NCI-H1436 (cell line): ENCODE measurements at places on chromosomes 1 and 21.

GRCh38 chr1:49229555-49229954 is 452.9 kb upstream of the BEND5 start:
- no peak for DNase-seq

DNA sequence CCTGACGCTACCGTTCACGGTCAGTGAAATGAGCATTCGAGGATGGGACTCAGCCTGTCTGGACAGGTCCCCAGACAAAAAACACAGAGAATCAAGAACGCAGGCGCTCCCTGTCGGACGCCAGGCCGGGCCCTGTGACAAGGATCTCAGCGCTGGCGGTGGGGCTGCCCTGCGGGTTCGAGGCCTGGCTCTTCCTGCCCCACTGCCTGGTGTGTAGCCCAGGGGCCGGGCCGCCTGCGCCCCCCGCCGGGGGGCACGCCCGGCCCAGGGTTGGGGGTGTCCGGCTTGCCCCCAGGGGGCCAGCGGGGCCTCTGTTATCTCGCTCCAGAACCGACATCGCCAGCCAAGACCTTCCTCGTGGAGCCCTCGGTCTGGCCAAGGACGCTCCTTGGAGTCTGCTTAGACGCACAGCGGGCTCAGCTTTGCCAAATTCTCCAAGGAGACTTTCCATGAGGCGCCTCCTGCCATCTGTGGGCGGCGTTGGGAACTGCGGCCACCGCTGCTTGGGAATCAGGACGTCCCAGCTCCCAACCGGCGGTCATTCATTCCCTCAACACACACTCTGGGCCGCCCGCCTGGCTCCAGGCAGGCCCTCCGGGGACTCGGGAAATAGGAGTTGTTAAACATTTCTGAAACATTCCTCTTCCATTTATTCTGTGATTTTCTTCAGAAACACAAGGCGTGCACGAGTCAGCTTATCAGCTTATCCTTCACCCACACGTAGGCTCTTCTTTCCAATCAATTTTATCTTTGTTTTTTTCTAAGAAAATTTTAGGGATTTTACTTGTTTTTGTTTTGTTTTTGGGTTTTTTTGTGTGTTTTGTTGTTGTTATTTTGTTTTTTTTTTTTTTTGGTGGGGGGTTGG is 11.3 kb upstream of the RIPK4 start:
- DNase-seq: peak; percentile 71

GRCh38 chr1:3899754-3900149 is 320 bp downstream of the C1orf174 start:
- no peak for DNase-seq

DNA sequence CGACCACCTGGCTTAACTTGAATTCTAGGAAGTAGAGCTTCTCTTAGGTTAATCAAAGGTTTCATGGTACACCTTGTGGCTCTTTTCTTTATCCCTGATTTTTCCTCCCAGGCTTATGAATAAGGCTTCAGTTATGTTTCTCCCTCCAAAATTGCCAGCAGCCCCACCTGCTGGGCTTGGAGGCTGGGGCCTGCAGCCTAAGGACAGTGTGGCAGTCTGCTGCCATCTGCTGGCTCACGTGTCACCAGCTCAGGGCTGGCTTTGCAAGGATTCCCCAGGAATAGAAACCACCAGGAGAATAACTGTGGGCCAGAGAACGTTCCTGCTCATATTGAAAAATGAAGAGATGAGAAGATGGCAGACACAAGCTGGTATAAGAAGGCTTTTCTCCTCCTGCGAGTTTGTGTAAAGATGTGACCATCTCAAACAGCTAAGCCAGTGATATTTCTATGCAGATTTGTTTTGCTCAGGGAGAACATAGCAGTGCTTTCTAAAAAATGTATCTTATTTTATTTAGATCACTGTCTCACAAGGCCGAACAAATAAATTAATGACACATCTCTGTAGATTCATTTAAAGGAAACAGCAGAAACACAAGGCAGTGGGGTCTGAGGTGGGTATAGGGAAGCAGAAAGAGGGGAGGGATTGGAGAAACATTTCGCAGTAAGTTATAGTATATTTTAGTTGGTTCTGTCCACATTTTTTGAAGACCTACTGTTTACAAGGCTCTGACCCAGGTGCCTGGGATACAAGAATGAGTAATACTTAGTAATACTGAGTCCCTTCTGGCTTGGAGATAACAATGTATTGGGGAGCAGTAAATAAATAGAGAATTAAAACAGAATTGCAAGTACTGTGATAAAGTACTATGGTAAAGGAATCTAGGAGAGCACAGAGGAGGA is 291.1 kb upstream of the SGIP1 start:
- peak; percentile 75 for DNase-seq

- no peak for DNase-seq
Measured at GRCh38 chr1:69451196-69451595, 116.5 kb upstream of the LRRC7 start.

- DNase-seq: no peak
Measured at GRCh38 chr1:228007801-228008341, 1.1 kb downstream of the WNT3A start.
